ENCODE measurements at places on chromosomes 7 and 10.

GRCh38 chr7:34361663-34362250 is 296.3 kb upstream of the NPSR1 start:
- DNase-seq: no peak

DNA sequence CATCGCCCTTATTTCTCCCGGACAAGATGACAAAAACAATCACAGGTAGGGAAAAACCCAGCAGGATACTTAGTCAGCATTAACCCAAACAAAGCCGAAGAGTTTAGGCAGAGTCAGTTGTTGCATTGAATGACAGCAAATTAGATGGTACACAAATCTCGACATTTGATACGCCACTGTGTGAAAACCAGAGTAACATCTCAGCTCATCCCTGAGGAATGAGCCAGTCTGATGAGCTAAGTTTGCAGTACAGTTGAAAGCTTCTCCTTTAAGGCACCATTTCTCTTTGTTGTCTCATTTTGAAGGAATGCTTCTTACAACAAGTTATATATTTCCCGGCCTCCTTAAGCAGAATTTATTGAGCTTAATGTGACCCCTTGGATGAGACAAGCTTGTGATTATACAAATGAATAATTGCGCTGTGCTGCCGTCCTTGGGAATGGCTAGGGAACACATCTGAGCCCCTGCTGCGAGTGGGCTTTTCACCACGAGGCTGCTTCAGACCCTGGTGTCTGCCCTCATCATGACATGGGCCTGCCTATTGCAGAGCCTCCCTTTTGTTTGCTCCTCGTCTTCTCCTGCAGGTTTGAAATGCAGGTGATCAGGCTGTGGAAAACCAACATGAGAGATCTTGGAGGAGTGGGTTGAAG is 137.3 kb downstream of the CELF2 start:
- DNase-seq: no peak

DNA sequence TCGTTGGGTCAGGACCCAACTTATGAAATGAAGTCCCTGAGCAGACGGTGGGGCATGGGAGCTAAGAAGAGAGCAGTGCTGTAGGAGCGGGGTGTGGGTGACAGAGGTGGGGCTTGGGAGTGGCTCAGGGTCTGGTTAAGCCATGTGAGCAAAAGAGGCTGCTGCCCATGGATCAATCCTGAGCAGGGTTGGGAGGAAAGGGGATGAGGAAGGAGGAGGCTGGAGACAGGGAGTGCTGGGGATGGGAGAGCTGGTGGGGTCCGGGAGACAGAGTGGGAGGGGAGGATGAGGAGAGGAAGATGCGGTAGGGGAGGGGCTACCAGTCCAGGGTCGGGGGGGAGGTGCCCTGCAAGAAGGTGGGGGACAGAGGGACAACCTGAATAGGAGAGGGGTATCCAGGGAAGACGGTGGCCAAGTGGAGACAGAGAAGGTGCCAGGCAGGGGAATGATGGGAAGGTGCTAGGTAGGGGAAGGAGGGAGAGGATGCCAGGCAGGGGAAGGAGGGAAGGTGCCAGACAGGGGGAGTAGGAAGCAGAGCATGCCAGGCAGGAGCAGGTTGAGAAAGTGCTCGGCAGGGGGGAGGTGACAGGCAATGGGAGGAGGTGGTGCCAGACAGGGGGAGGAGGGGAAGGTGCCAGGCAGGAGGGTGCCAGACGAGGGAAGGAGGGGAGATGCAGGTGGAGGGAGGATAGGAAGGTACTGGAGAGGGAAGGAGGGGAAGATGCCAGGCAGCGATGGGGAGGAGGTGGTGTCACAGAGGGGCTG is 27.5 kb upstream of the SMARCD3 start:
- DNase-seq: no peak

- no peak for DNase-seq
Measured at GRCh38 chr10:34206078-34206934, 608.8 kb downstream of the PARD3 start.

- no peak for DNase-seq
Measured at GRCh38 chr10:46289209-46289810, 2.5 kb downstream of the ANTXRL start.

GRCh38 chr10:123786306-123786705 is 105.3 kb downstream of the CPXM2 start:
- no peak for DNase-seq

GRCh38 chr7:152859781-152860191 is 100.2 kb downstream of the ACTR3B start:
- no peak for DNase-seq

- DNase-seq: no peak
Measured at GRCh38 chr10:42958142-42958868, 118.6 kb upstream of the RET start.

- DNase-seq: no peak
Measured at GRCh38 chr10:7475939-7476338, 65.1 kb upstream of the SFMBT2 start.

Measured in effector CD8-positive, alpha-beta T cell (primary cell).